NCI-H1092 (cell line): ENCODE measurements at places on chromosomes 11 and 22.

- DNase-seq = no peak
Observed at GRCh38 chr11:111550258-111550657, 9.7 kb downstream of the LAYN start.

GRCh38 chr11:124627546-124627945 lies 4.9 kb downstream of the TBRG1 start:
- DNase-seq = no peak

DNA sequence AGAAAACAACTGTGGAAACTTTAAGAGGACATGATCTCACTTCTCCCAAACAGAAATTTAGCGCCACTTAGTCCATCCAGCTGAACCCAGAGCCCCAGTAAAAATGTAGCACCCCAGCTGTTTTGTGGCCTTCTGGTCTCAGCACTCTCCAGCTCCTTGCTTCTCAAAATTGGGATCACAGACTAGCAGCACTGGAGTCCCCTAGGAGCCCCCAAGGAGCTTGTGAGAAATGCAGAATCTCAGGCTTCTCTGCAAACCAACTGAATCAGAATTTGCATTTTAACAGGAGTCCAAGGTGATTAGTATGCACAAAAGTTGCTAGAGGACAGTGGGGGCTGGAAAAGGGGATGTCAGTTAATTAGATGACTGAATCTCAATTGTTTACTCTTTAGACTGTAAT lies 89.8 kb upstream of the FIBIN start:
- DNase-seq = no peak

DNA sequence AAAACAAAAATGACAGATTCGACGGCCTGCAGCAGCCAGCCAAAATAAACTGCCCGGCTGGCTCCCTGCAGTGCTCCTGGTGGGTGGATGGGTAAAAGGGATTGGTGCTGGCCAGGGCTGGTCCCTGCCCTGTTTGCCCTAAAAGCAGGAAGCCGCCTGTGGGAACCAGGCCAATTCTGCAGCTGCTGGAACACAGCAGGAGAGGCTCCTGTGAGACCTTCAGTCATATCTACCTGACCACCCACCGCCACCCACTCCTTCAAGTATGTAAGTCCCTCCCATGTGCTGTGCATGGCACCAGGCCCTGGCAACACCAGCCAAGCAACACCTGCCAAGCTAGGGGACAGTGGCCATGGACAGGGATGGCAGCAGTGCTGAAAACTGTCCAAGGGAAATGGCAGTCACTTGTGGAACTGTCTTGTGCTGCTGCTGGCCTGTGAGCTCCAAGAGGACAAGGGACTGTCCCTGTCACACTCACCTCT lies 48.7 kb upstream of the ARFGAP3 start:
- peak; percentile 80 for DNase-seq

GRCh38 chr11:92739491-92739890 lies 230.0 kb upstream of the MTNR1B start:
- DNase-seq = no peak

- no peak for DNase-seq
Observed at GRCh38 chr11:8192896-8193209, 24.0 kb upstream of the RIC3 start.

DNA sequence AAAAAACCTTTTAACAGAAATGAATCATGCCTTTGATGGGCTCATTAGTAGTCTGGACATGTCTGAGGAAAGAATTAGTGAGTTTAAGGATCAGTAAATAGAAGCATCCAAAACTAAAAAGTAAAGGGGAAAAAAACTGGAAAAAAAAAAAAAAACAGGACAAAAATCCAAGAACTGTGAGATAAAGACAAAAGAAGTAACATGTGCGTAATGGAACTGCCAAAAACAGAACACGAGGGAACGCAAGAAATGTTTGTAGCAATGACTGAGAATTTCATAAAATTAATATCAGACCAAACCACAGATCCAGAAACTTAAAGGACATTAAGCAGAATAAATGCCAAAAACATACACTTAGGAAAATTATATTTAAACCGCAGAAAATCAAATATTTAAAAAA lies 77.4 kb downstream of the MS4A13 start:
- no peak for DNase-seq

GRCh38 chr11:128731041-128731663 lies 37.3 kb downstream of the FLI1 start:
- no peak for DNase-seq

GRCh38 chr11:48041877-48042695 lies 61.7 kb downstream of the PTPRJ start:
- DNase-seq = no peak

DNA sequence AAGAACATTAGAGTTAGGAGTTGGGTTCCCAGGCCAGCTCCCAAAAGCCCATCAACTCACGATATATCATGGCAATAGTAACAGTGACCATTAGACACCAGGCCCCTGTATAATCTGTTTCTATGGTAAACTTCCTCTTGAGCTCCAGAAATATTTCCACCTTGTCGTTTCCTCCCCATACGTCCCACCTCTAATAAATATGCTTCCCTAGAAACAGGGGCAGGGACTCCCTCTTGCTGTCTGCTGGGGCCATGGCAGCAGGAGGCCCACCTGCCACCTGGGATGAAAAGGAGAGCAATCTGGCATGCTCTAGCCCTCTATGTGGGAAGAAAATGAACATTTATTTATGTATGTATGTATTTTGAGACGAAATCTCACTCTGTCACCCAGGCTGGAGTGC lies 32.2 kb upstream of the AMOTL1 start:
- no peak for DNase-seq
